ENCODE measurements at places on chromosomes 1 and 21.
A peak's percentile ranks its signal among the peaks of the same experiment; 100 is the strongest.

DNA sequence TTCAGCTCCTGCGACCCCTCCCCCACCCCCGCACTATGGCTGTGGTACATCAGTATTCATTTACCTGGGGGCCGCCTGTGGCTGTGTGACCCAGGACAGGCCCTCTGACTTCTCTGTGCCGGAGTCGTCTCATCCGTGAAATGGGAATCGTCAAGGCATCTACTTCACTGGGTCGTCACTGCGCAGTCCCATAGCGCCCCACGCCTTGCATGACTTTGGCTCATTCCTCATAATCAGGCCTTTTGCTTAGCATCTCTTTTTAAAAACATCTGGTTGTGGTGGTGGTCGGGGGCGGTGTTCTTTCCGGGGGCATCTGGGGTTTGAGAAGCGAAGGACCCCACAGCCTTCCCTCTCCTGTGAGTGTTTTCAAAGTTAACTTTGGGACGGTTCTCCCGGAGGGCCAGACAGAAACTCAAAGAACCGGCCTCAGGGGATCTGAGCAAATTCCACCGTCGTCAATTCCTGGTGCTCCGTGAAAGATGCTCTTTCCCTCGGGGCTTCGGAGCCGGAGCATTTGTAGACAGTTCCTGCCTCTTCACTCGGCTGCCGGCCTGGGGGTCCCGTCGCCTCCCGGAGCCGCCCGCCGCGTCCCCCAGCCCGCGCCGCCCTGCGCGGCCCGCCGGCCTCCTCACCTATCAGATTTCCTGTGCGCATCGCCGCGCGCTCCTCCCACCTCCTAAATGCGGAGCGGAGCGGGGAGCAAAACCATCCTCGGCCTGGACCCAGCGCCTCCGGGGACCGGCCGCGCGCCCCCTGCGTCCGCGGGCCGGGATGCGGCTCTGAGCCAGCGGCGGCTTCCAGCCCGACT, at the start of gene B3GALT5:
Gene B3GALT5, plus strand, starts transcription at position 708 of the 808 bp plus-strand sequence. CDS start 47,620 bp downstream, outside the sequence.
- DNase-seq: no peak

GRCh38 chr1:55718758-55719671, 503.9 kb upstream of the USP24 start:
- no peak for DNase-seq

DNA sequence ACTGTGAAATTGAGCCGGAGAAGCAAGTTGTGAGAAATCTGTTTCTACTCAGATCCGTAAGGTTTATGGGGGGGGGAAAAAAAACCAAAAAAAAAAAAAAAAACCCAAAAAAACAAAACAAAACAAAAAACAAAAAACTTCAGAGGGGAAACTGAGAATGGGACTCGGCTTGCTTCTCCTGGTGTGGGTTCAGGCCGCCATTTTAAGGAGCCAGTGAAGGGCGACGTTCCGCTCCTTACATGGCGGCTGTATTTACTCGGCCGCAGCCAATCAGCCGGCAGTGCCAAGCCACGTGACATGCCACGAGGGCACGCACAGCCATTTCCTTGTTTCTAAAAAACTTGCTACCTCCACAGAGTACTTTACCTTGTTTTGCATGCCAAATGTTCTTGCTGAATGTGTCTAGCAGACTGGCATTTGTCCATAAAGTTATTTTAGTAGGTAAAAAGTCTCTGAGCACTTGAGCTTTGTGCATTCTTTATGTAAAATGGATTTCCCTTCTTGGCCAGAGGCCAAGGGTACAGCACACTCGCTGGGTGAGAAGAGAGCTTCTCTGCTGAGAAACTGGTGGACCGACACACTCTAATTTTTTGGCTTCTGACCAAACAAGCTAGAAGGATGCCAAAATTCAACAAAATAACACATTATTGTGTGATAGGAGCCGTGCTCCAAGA, 101.8 kb downstream of the NFIA start:
- DNase-seq: no peak

DNA sequence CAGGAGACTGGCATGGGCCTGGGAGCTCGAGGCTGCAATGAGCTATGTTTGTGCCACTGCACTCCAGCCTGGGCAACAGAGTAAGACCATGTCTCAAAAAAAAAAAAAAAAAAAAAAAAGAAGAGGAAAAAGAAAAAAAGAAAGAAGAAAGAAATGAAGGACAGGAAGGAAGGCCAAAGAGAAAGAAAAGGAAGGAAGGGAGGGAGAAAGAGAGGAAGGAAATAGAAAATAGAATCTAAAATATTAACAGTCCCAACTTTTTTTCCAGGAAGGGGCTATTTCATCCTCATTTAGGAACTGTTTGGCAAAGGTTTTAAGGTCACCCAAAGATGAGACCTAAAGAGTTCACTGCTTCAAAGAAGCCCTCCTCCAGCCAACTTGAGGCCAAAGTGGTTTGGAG, 2.5 kb downstream of the MUL1 start:
- DNase-seq: no peak

GRCh38 chr1:168671782-168672181, 57.2 kb downstream of the DPT start:
- DNase-seq: no peak

DNA sequence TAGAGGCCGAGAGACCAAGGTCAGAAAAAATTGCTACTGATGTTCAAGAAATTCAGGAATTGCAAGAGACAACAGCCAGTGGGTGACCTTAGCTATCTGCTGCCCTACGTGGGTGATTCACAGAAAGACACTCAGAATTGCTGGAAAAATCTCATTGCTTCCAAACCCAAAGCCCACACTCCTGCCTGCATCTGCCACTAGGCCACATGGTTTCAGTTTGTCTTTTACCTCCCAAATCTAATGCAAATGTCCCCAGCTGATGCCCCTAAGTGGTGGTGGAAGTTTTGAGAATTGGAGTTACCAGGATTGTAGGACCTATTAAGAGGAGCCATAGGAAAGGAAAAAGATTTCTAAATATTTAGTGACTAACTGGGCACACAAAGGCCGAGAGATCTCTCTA, 341.5 kb upstream of the CHRM3 start:
- no peak for DNase-seq

DNA sequence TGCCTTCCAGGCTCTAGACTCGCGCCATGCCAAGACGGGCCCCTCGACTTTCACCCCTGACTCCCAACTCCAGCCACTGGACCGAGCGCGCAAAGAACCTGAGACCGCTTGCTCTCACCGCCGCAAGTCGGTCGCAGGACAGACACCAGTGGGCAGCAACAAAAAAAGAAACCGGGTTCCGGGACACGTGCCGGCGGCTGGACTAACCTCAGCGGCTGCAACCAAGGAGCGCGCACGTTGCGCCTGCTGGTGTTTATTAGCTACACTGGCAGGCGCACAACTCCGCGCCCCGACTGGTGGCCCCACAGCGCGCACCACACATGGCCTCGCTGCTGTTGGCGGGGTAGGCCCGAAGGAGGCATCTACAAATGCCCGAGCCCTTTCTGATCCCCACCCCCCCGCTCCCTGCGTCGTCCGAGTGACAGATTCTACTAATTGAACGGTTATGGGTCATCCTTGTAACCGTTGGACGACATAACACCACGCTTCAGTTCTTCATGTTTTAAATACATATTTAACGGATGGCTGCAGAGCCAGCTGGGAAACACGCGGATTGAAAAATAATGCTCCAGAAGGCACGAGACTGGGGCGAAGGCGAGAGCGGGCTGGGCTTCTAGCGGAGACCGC, 2.0 kb upstream of the OLIG2 start:
- DNase-seq: no peak

DNA sequence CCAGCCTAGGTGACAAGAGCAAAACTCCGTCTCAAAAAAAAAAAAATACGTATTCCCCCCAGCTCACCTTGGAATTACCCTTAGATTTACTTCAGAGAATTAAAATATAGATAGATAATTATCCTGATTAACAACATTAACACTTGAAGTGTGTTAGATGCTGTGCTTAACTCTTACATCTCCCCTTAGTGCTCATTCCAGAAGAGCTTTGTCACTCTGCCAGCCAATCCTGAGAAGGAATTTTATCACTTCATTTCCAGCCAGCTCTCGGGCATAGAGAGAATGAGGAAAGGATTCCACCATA, 1.6 kb upstream of the SHC1 start:
- DNase-seq: no peak

GRCh38 chr1:180563026-180563827, 4.5 kb downstream of the OVAAL start:
- no peak for DNase-seq

- DNase-seq: no peak
Measured at GRCh38 chr1:159779403-159779851, 1.3 kb upstream of the DUSP23 start.

DNA sequence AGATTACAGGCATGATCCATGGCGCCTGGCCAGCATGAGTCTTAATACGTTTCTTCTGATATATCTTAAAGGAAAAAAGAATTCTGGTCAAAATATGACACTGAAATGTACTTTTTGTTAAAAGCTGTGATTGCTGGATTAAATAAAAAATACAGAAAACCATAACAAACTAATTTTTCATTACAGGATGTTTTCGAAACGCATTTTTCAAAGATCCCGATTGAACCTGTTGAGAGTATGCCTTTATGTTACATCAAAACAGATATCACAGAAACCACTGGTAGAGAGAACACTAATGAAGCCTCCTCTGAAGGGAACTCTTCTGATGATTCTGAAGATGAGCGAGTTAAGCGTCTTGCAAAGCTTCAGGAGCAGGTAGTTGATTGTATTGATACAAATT, 30.2 kb downstream of the BRDT start:
- DNase-seq: no peak

- DNase-seq: no peak
Measured at GRCh38 chr1:174841747-174842146, 158.0 kb upstream of the CACYBP start.

GRCh38 chr1:22210176-22210575, 67.3 kb upstream of the WNT4 start:
- DNase-seq: no peak

GRCh38 chr1:26863685-26864077, 732 bp downstream of the SFN start:
- no peak for DNase-seq

DNA sequence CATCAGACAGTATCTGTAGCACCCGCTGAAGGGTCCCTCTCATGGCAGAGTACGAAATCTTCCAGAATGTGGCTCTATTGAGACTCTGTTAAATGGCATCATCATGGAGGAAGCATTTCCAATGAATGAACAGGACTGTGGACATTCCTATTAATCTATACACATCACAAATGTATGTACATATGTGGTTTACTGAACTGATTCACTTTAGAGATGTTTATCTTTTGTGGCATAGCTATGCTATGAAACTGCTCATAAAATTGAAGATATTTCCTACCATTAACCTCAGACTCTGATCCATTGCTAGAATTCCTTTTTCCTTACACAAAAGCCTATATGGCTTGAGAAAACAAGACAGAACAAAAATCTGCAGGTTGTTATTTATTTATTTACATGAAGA, 259.6 kb upstream of the RRP15 start:
- no peak for DNase-seq

DNA sequence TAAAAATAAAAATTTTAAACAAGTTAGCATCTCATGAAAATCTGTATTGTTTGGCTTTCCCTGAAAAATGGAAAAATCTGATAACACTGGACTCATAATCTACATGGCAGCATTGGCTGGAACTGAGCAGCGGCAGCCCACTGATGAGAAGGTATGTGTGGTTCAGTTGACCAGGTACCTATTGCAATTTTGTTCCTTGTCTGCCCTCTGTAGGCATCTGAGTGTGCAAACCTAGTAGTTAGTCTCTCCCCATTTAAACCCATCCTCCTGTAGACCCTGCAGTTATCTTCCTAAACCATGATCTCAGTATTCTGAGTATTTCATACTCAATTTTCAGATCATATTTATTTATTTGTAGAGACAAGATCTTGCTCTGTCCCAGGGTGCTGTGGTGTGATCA, 59.4 kb upstream of the SERBP1 start:
- DNase-seq: no peak

GRCh38 chr1:44294588-44295007, 60.5 kb downstream of the ERI3 start:
- no peak for DNase-seq

GRCh38 chr1:100463791-100464424, 74.0 kb upstream of the GPR88 start:
- DNase-seq: peak; percentile 15

DNA sequence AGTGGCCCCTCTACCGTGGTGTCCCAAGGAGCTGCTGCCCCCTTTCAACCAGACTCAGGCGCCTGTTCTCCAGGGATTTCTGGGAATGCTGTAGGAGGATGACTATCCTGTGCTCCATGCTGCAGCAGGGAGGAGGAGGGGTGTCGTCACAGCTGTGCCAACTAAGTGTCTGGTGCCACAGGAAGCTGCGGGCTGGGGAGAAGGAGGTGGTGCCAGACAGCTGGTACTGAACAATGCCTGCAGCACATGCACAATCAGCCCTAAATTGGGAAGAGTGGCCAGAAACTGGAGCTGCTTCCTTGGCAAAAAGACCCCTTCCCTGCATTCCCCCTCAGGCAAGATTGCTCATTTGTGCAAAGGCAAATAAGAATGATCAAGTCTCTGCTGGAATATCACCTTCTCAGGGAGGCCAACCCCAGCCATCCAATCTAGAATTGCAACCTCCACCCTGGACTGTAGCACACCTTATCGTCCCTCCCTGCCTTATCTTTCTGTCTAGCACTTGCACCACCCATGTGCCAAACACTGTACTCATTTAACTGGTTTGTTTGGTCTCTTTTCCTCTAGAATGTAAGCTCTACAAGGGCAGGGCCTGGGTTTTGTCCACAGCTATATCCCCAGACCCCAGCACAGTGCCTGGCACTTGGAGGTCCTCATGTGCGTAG, 33.3 kb downstream of the LAMB3 start:
- no peak for DNase-seq

- no peak for DNase-seq
Measured at GRCh38 chr1:234361102-234361603, 12.1 kb upstream of the COA6 start.

GRCh38 chr1:168763031-168763430, 34.0 kb upstream of the DPT start:
- DNase-seq: no peak

GRCh38 chr1:85137660-85138059, 63.2 kb downstream of the SYDE2 start:
- DNase-seq: no peak

DNA sequence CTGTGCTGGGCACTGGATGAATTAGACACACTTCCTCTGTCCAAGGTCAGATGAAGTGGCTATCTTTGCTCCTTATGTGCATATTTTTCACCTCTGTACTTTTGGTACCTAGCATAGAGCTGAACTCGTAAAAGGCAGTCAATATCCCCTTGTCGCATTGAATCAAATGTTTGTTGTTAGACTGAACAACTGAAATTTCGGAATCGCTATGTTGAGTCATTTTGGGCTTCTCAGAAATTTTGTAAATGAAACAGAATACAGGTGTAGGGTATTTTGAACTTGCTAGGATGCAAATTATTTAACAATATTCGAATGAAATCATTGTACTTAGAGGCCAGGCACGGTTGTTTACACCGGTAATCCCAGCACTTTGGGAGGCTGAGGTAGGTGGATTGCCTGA, 48.0 kb downstream of the PDE4B start:
- no peak for DNase-seq

DNA sequence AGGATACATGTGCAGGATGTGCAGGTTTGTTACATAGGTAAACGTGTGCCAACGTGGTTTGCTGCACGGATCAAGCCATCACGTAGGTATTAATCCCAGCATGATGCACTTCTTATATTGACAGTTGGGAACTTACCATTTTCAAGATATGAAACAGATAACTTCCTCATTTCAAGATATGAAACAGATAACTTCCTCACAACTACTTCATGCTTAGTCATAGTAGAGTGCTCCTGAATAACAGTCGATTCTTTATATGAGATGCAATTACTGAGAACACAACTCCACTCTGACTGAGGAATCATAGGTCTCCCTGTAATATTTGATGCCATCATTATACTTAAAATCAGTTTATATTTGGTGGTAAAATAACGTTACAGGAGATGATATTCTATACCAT, 1124.3 kb downstream of the AMY1C start:
- DNase-seq: no peak

- no peak for DNase-seq
Measured at GRCh38 chr21:42071146-42071737, at the start of gene UMODL1. Gene UMODL1 (plus strand): TSS chr21:42071317. CDS start chr21:42071317, 0 bp downstream.

Measured in stimulated activated naive CD4-positive, alpha-beta T cell (primary cell).